ENCODE measurements at places on chromosomes 6 and 20.

DNA sequence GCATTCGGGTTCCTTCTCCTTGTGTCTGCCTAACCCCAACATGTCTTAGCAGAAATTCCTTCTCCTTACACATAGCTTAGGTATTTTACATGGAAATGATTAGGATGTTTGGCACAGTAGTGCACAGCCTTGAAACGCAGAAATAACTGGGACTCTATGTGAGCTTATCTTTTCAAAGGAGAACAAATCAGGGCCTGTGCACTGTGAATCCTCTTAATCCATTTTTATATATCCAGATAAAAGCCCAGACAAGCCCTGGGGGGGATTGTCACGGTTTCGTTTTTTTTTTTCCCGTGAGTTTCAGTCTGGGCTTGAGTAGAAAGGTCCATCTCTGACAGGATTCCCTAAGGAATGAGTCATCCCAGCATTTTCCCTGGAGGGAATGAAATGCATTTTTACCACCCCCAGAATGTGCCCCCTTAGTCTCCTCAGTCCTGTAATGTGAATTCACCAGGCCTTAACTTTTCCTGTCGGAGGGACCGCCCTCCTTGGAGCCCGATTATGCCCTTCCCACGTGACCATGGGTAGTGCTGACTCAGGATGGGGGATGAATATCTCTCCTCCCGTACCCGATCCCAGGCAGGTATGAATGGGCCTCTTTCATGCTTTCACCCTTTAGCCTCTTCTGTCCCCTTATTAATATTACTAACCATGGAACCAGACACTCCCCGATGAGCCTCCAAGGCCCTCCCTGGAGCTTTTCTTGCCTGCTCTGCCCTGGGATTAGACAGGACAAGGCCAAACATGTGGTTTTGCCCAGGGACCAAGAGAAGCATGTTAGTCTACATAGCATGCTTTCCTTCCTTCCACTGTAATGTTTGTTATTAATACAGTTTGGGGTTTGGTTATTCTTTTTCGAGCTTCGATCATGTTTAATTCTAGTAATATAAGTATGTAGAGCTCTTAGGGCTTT lies 23.9 kb upstream of the NAA20 start:
- no peak for DNase-seq

- no peak for DNase-seq
Observed at GRCh38 chr6:167570460-167571400, 245.8 kb downstream of the TTLL2 start.

GRCh38 chr20:13364278-13365170 lies 143.4 kb downstream of the ISM1 start:
- DNase-seq: no peak

- no peak for DNase-seq
Observed at GRCh38 chr20:25397821-25398220, 7.2 kb upstream of the ABHD12 start.

DNA sequence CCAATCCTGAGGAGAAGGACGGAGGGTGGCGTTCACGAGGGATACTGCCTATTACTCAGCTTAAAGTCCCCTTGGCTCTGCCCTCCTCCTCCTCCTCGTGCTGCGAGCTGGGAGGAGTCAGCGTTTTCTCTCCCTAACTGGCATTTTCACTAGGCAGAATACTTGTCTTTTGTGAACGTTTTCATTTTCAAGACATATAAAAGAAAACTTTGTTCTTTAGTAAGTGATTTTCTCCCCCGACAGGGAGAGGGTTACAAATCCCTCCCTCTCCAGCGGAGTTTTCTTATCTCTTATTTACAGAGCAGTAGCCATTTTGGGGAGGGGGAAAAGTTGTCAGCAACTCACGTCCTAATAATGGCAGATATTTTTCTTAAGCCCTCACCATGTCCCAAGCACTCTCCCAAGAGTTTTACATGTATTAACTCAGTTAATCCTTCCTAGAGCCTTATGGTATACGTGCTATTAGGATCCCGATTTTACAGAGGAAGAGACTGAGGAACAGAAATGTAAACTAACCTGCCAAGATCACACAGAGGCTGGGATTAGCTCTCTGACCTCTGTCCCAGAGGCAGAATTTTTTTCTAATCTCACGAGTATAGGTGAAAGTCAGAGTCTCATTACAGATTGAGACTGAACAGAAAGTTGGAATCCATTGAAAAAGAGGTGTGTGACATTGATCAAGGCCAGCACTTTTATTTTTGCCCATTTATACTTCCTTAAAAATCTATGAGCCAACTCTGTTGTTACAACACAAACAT lies 30.0 kb upstream of the ZNF217 start:
- no peak for DNase-seq

GRCh38 chr6:15456422-15456821 lies 206.4 kb downstream of the DTNBP1 start:
- DNase-seq: no peak
